ENCODE measurements at places on chromosomes 5 and 9. TPM values are rescaled to one million over a fixed set of nuclear protein-coding genes. Genes with fewer than 3 reads are reported as not detected.

- DNase-seq: no peak
Observed at GRCh38 chr5:154863291-154864080, 5.1 kb downstream of the CNOT8 start.

Gene CARD9
- total RNA-seq: 0.32 TPM

DNA sequence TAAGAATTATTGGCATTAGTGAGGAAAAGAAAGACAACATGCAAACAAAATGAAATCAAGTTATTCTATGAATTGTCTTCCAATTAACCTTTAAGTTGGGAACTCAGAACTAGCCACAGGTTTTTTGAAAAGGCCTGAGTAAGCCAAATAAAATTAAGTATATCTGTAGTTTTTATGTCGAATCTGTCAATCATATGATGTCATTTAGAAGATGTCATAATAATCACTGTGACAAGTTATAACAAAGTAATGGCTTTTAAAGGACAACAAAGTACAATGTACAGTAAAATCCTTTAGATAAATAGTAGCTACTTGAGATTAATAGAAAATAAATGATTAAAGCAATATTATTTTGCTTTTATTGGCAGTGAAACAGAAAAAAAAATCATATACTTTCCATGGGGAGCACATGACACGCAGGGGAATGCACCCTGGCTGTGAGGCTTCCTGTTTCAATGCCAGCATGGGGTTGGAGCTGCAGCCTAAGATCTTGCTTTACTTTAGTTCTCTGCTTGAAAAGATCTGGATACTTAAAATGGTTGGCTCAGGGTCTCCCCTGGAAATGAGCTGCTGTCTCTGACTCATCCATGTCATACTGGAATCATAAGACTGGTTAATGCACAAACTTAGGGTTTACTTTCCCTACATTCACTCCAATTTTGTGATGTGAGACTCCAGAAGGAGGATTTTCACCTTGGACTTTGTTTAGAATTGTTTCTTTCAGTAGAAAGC, 284.3 kb downstream of the TAF11L14 start:
- DNase-seq: no peak

GRCh38 chr5:24805230-24805629, 160.5 kb upstream of the CDH10 start:
- DNase-seq: no peak

DNA sequence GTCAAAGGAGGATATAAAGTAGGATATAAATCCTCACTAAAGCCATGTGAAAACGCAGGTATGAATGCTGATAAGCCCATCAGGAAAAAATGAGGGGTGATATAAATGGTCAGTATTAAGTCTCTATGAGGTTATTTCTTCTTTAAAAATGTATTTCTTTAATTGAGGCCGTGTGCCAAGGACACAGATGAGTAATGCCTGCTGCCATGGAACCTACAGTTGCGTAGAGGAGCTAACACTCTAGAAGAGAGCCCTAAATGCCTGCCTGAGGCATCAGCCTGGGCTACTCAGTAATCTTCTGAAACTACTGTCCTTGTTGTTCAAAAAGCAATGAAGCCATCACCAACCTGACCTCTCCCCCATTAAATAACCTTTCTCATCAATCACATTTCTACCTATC, 84.9 kb downstream of the KLHL3 start:
- DNase-seq: no peak

GRCh38 chr9:105676351-105676923, 14.2 kb downstream of the TAL2 start:
- no peak for DNase-seq

- no peak for DNase-seq
Observed at GRCh38 chr9:108743901-108744371, 111.8 kb downstream of the ACTL7B start.

DNA sequence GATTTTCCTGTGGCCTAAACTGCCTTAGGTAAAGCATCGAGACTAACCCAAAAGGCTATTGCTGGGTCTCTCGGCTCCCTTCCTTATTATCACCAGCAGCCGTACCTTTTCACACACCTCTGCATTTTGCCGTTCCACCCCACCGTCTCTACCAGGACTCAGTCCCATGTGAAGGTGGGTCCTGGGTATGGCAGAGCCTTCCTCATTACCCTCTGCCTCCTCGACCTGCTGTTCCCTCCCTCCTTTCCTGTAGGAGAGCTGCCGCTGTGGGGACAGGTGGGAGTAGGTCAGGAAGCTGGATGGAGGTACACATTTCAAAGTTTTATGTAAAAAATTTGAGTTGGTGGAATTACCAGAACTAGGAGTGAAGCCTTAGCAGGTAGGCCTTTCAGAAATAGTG, 1.8 kb downstream of the CCL28 start:
- DNase-seq: no peak

DNA sequence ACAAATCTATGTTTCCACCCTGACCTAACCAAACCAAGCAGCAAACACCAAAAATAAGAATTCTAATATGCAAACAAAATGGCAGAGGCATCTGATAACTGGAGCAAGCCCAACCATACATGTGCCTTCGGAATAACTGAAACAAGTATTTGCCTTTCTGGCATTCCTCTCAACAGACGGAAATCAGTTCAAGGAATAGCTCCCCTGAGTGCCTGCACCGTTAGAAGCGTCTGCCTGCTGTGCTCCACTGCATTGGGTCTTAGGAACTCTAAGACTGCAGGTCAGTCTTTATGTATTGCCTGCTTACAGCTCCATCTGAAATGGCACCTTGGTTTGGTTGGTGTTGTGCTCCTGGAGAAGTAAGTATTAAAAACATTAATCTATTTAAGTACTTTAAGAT, 98.5 kb downstream of the MRPS27 start:
- DNase-seq: no peak

GRCh38 chr5:55620009-55620765, 85.4 kb upstream of the PLPP1 start:
- DNase-seq: no peak

Gene CATSPER3
- total RNA-seq: 0.08 TPM

DNA sequence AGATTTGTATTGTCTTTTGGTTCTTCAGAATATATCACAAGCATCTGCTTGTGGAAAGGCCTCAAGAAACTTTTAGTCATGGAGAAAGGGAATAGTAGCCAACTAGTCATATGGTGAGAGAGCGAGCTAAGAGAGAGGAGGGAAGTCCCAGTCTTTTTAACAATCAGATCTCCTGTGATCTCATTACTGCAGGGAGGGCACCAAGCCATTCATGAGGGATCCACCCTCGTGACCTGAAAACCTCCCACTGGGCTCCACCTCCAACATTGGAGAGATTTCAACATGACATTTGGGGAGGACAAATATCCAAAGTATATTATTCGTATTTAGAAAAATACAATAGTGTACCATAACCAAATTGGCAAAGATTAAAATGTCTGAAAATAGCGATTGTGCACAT, 99.0 kb downstream of the GABRA1 start:
- no peak for DNase-seq

Gene GRK6
- 103 TPM for total RNA-seq

Gene NR6A1
- 1.0 TPM for total RNA-seq

- no peak for DNase-seq
Observed at GRCh38 chr5:65749956-65750355, 28.0 kb downstream of the NLN start.

GRCh38 chr9:36213387-36213786, 22.7 kb downstream of the CLTA start:
- no peak for DNase-seq

Gene FLT4
- not detected for total RNA-seq

GRCh38 chr5:126852841-126853271, 75.9 kb downstream of the LMNB1 start:
- no peak for DNase-seq

DNA sequence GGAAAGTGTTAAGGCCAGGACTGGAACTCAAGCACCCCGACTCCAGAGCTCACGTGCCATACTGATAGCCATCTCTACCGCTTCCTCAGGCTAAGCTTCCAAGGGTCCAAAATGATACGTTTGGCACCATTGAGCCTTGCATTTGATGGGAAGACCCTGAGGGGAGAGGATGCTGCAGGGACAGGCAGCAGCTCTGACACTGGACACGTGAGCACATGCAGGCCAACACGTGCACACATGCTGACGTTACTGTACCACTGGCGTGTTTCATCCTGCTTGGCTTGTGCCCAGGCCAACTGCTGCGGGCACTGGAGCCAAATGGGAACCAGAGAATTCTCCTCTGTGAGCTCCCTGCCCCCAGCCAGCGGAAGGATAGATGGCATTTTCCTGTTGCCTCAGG, 5.2 kb downstream of the FAT2 start:
- no peak for DNase-seq

- no peak for DNase-seq
Observed at GRCh38 chr5:156589946-156590216, 260.2 kb upstream of the PPP1R2B start.

- no peak for DNase-seq
Observed at GRCh38 chr5:115184770-115185169, 15.1 kb upstream of the TRIM36 start.

DNA sequence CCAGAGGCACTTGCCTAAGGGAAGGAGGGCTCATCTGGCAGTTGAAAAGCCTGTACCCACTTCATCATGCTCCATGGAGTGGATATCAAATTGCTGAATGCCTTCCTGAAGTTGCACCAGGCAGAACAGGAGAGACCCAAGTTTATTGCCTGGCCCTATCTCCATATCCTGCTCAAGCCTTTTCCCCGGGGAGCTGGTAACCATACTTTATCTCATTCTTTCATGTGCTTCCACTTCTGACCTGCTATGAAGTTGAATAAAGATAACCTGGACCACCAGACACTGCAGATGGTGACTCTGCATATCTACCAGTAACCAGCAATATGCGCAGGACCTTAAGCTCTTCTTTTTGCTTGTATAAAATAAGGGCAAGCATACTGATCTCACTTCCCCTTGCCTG, 1397.5 kb upstream of the CDH6 start:
- DNase-seq: no peak

- DNase-seq: no peak
Observed at GRCh38 chr9:97787551-97787950, 65.5 kb upstream of the FOXE1 start.

DNA sequence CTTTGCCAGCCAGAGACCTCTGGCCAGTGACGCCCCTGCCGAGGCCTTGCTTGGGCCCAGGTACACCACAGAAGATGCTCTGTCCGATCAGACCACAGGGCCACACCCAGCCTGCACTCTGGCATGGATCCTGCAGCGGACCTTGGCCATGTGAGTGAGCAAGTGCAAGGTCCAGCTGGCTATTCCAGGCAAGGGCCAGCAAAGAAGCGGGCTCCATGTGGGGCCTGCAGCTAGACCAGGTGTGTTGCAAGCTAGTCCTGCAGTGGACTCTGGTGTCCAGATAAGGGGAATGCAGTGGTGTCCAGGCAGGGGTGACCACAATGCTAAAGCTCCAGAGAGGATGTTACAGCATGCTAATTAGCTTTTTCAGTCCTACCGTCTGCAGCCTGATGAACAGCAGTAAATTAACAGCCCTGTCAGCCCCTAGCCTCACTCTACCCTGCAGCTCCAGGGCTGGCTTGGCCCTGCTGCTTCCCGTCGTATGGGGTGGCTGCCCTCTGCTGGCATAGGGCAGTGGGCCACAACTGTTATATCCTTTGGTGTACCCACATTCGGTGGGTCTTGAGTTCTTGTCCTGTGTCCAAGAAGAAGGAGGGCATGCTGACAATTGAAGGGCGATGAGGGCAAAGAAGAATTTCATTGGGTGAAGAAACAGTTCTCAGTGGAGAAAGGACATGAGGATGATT, 284.5 kb upstream of the POU5F2 start:
- DNase-seq: no peak

DNA sequence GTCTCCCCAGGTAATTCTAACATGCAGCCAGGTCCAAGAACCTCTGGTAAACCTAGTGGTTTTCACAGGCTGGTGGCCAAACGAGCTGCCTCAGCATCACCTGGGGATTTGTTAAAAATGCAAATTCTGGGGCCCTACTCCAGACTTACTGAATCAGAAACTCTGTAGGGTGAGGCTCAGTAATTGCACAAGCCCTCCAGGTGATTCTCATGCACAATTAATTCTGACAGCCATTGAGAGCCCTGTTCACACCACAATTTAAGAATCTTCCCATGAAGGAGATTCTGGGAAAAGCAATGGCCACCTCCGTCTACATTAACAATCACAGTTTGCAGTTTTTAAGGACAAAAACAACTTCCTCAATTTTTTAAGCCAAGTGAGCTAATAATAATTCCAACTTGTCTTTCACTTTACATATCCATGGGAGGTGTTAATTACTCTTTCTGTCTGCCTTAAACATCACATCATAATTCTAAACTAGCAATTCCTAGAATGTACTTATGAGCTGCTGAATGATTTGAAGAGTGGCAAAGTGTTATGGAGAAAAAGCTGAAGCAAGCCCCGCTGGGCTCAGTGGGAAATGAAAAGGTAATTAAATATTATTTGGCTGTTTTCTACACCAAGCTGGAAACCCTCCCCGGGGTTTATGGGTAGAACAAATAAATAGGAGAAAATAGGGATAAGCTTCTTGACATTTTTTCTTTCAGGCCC, 70.0 kb downstream of the GLDC start:
- no peak for DNase-seq

GRCh38 chr5:88675708-88676636, 207.0 kb downstream of the MEF2C start:
- DNase-seq: peak; percentile 79

GRCh38 chr9:36987891-36988290, 46.2 kb downstream of the PAX5 start:
- no peak for DNase-seq

DNA sequence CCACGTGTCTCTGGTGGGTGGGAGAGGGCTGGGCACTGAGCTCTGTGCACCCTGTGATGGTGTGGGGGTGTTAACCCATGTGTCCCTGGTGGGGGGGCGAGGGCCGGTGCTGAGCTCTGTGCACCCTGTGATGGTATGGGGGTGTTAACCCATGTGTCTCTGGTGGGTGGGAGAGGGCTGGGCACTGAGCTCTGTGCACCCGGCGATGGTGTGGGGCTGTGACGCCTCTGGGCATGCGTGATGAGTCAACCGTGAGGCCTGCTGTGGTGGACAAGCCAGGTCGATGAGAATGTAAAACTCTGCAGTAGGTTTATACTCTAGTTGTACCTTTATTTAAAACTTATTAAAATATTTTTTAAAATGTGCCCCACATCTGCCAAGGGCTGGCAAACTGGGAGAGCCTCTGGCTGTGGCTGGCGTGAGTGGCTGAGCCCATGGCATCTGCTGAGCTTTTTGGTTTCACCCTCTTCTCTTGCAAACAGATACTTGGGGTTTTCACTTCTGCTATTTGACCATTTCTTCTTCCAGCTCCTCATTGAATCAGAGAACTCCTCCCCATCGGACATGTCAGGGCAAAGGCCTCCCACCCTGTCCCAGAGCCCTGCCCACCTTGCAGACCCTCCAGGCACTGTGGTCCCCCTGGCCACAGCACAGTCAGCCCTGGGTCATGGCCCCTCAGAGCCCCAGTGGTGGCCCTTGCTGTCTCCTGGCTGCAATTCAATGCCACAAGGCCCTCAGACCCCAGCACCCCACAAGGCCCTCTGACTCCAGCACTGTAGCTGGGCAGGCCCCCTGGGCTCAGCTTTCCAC, 18.5 kb upstream of the EXOC3 start:
- no peak for DNase-seq

Gene NEUROG1
- total RNA-seq: not detected

Gene TMEM215
- total RNA-seq: not detected

DNA sequence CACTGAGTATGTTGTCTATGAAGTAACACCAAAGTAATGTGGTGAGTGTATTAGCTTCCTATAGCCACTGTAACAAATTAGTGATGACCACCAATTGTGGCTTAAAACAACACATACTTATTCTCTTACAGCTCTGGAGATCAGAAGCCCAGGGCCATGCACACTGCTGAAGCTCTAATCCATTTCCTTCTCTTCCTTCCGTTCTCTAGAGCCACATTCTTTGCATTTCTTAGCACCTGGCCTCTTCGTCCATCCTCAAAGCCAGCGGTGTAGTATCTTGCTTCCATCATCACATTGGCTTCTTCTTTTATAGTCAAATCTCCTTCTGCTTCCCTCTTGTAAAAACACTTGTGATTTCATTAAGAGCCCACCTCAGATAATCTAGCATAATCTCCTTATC, 230.3 kb upstream of the RFX3 start:
- no peak for DNase-seq
